Left cardiac atrium (tissue), 4 donors: ENCODE measurements at places on chromosomes 3 and 15. TPM values are rescaled to one million over a fixed set of nuclear protein-coding genes. Genes with fewer than 3 reads are reported as not detected.

- no peak for DNase-seq
Measured at GRCh38 chr3:142118911-142119310, 30.4 kb downstream of the TFDP2 start.

GRCh38 chr3:49122886-49123545, 2.4 kb upstream of the USP19 start:
- DNase-seq = no peak

DNA sequence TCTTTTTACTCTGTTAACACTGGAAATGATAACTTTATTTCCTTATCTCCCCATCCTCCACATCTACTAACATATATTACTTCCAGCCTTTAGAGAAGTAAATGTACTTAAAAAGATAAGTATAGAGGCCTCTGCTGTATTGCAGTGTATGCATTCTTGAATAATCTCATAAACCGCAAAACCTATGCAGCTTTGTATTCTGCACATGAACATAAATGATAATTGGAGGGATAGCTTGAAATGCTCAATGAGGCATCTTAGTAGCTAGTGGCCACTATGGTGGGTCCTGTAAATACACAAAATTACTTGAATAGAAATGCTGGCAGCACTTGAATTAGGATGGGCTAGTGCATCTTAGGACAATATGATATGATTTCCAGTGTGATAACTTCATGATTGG, 77.0 kb downstream of the LYSMD4 start:
- no peak for DNase-seq

GRCh38 chr3:190721330-190721729, 141.2 kb downstream of the GMNC start:
- no peak for DNase-seq

DNA sequence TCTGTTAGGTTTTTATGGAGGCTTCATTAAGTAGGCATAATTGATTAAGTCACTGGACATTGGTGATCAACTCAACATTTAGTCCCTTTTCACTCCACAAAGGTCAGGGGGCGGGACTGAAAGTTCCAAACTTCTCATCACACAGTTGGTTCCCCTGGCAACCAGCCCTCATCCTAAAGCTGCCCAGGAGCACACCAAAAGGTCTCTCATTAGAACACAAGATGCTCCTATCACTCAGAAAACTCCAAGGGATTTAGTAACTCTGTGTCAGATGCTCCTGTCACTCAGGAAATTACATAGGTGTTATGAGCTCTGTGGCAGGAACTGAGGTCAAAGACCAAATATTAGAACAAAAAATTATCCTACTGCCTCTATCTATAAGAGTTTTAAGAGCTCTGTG, 321.5 kb downstream of the OTOL1 start:
- DNase-seq = no peak

DNA sequence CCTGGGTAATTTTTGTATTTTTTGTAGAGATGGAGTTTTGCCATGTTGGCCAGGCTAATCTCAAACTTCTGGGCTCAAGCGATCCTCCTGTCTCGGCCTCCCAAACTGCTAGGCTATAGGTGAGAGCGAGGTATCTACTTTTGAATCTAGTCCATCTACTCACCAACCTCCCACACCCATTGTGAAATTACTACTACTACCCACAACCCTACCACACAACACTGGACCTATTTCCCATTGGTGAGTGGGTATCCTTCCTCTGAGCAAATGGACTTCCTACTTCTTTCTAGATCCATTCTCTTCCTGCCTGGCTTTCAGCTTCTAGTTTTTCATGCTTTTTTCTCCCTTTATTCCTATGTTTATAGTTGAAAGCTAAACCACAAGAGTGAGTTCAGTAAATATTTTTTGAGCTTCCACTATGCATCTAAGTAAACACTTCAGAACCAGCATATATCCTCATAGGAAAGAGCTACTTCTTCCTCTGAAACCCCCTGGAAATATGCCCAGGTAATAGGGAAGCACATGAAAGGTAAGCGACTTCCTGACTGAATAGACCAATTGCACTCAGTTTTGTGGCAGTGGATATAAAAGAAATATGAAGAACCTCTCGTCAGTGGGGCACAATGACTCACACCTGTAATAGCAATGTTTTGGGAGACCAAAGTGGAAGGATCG, 39.1 kb downstream of the MYO1E start:
- DNase-seq = no peak

- no peak for DNase-seq
Measured at GRCh38 chr15:57183614-57184344, 192.5 kb upstream of the CGNL1 start.

DNA sequence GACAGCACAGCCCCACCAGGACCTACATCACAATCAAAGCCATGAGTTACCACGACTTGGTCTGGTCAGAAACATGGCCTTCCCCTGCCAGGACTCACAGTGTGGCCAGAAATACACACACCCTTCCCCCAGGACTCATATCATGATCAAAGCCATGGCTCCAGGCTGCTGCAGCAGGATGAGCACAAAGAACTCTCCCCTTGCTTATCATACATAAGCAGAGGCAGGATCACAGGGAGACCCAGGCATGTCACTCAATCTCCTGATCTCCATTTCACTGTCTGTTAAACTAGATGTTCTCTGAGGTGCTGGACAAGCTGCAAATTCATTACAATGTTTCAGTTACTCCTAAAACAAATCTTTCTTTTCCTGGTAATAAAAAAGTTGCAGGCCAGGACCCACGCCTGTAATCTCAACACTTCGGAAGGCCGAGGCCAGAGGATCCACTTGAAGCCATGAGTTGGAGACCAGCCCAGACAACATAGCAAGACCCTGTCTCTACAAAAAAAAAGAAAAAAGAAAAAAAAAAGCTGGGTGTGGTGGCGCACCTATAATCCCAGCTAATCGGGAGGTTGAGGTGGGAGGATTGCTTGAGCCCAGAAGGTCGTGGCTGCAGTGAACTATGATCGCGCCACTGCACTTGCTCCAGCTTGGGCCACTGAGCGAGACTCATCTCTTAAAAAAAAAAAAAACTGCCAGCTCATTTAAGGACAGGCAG, 1.2 kb downstream of the PFKFB4 start:
- no peak for DNase-seq

GRCh38 chr15:75929799-75930565, 26.3 kb downstream of the FBXO22 start:
- no peak for DNase-seq

DNA sequence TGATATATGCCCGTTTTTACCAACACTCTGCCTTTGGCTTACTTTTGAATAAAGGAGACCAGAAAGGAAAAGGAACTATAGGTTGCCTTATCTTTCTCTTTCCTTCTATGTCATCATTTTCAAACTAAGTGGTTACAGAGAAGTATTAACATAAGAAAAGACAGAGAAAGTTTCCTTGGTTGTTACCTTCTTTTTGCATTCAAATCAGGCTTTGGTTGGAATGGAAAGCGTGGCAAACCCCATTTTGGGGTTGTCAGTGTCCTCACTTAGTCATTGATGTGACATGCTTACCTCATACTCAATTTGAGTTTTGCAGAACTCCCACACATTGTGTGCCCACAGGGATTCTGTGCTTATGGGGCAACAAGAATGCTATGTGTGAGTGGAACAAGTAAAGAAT, 3.7 kb upstream of the THRB start:
- DNase-seq = no peak

- DNase-seq = no peak
Measured at GRCh38 chr3:72118628-72119027, 333.7 kb upstream of the PROK2 start.

DNA sequence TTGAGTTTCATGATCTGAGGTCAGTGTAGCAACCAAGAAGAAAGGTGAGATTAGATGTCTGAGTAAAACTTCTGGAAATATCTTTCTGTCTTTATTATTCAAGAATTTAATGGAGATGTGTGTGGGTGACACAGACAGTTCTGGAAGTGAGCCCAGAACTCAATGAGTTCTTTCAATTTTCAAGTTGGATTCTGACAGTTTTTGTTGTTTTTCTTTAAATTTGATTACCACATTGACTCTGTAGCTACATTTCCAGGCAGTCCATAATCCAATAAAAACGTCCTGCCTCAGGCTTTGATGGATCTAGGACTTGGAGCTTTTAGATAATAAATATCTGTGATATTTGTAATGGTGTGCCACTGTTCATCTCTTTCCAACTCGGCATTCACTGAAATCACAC, 3.9 kb upstream of the PARP14 start:
- no peak for DNase-seq

GRCh38 chr15:74592222-74592621, 23.4 kb upstream of the CLK3 start:
- DNase-seq = no peak

DNA sequence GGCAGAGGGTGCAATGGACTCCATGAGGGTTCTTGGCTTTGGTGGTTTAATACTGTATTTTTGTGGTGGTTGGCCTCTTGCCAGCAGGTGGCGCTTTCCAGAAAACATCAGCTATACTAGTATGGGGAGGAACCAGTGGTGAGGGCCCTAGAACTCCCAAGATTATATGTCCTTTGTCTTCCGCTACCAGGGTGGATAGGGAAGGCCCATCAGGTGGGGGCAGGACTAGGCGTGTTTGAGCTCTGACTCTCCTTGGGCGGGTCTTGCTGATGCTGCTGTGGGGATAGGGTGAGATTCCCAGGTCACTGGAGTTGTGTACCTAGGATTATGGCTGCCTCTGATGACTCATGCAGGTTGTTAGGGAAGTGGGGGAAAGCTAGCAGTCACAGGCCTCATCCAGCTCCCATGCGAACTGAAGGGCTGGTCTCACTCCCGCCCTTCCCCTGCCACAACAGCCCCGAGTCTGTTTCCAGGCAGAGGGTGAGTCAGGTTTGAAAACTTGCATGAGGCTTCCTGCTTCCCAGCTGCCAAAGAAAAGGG, 357.7 kb downstream of the OTOL1 start:
- DNase-seq = no peak

- peak; percentile 89 for DNase-seq
Measured at GRCh38 chr3:146250449-146251382, at the start of gene PLSCR4. Gene PLSCR4 (minus strand): TSS chr3:146251105. CDS start chr3:146222071, 29,034 bp downstream.

GRCh38 chr3:177589911-177590381, 392.7 kb upstream of the TBL1XR1 start:
- DNase-seq = peak; percentile 31

GRCh38 chr15:41424809-41425208, 7.9 kb downstream of the RTF1 start:
- no peak for DNase-seq

DNA sequence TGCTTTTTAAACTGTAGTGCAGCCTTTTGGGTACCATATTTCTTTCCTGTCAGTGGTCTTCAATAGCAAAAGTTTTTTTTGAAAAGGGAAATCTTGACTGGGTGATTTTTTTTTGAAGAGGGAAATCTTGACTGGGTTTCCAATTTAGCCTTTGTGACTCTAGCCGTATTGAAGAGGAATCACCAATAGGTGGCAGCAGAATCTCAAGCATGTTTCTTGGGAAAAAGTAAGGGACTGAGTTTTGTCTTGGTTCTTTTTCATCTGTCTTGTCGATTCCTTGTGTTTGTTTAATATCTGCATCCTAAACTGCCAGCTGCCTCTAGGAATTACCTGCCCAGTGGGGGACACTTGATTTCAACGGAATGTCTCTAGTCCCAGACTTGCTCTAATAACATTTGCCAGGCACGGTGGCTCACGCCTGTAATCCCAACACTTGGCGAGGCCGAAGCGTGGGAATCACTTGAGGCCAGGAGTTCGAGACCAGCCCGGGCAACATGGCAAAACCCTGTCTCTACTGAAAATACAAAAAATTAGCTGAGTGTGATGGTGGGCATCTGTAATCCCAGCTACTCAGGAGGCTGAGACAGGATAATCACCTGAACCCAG, 89.2 kb downstream of the RBPMS2 start:
- DNase-seq = no peak

GRCh38 chr3:30426293-30426993, 180.0 kb upstream of the TGFBR2 start:
- DNase-seq = peak; percentile 74

DNA sequence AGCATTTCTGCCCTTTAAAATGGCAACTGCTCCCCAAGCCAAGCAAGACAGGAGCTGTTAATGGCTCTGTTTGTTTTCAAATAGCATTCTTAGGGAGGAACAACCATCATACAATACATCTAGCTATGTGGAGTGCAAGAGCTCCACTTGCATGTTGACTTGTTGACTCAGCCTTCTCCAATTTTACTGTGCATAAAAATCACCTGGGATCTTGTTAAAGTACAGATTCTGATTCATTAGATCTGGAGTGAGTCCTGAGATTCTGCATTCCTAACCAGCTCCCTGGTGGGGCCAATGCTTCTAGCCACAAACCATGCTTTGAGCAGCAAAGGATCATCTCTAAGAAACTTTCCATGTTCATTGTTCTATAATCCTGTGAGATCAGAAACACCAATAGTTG, 171.4 kb downstream of the THRB start:
- no peak for DNase-seq

GRCh38 chr15:65824941-65825544, 33.0 kb upstream of the DENND4A start:
- DNase-seq = peak; percentile 40

GRCh38 chr3:178320456-178321351, 215.5 kb upstream of the KCNMB2 start:
- DNase-seq = peak; percentile 62

DNA sequence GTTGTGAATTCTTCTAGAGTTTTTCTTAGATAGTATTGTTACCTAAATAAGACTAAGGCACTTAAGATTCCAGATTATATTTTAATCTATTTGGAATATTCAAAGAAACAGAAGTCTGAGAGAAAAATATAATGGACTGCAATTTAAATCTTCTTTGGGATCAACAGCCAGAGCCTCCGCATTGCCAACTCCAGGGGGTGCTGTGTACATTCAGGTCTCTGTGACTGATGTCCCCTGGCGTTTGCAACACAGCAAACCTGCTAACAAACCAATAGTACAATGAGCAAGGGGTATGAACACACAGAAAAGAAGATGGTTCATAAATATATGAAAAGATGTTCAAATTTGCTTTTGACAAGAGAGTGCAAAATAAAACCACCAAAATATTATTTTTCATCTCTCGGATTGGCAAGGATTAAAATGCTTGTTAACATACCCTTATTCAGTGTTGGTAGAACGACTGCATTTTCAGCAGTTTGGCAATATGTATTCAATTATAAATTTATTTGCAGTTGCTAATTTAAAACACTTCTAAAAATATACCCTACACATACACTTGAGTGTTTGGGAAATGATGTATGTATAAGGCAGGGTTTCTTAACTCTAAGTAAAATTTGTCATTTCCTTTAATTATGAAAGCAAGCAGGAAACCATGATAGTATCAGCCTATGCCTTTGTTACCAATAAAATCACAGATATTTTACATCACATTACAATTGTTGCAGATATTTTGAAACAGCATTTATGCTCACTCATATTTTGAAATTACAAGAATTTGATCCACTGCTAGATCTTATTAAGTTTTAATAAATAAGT, 16.1 kb upstream of the TM4SF1 start:
- DNase-seq = peak; percentile 72

Gene TMEM266
- 0.12 TPM for total RNA-seq

Gene UTS2B
- not detected for total RNA-seq

Gene HHLA2
- not detected for total RNA-seq

Gene KBTBD13
- 2.6 TPM for total RNA-seq

Gene ABHD17C
- total RNA-seq = 5.3 TPM

Gene KIF7
- 4.8 TPM for total RNA-seq
